Chondrocyte (in vitro differentiated cells): ENCODE measurements at places on chromosomes 1 and 21. TPM values are rescaled to one million over a fixed set of nuclear protein-coding genes. Genes with fewer than 3 reads are reported as not detected.

The CITED4 gene
- 12.4 to 30.5 TPM (median 30.1 TPM) in 3 replicates for total RNA-seq

The UBE2J2 gene
- 49.2 to 57.5 TPM (median 52.0 TPM) in 3 replicates for total RNA-seq

The PTPRC gene
- total RNA-seq = not detected in 3 replicates

The CD5L gene
- total RNA-seq = not detected in 3 replicates

The PTGER3 gene
- total RNA-seq = 2.0 to 7.9 TPM (median 2.5 TPM) in 3 replicates

The CACYBP gene
- 57.5 to 67.1 TPM (median 65.4 TPM) in 3 replicates for total RNA-seq

The CRYBG2 gene
- not detected in 3 replicates for total RNA-seq

The AUNIP gene
- 0.80 to 2.9 TPM (median 1.2 TPM) in 3 replicates for total RNA-seq

The CD1C gene
- not detected in 3 replicates for total RNA-seq

The B4GALT3 gene
- 22.4 to 23.7 TPM (median 23.0 TPM) in 3 replicates for total RNA-seq

The GBP7 gene
- not detected in 3 replicates for total RNA-seq

The ADAMTS5 gene
- total RNA-seq = 28.8 to 52.2 TPM (median 30.4 TPM) in 3 replicates

- no peak overlapping the region for H3K27ac ChIP-seq
- peaks cover 6% of the 10 kb centered on the region for H3K4me1 ChIP-seq
- H3K4me3 ChIP-seq = no peak overlapping the region
- H3K27me3 ChIP-seq = no peaks in the 10 kb centered on the region
- DNase-seq = no peak
- peaks cover 3% of the 10 kb centered on the region for H3K36me3 ChIP-seq
Observed at GRCh38 chr1:194081444-194081843, 895.0 kb upstream of the B3GALT2 start.

- DNase-seq = no peak
- no peaks in the 10 kb centered on the region for H3K36me3 ChIP-seq
- peaks cover 13% of the 10 kb centered on the region for H3K4me1 ChIP-seq
- no peak overlapping the region for H3K4me3 ChIP-seq
- no peaks in the 10 kb centered on the region for H3K27me3 ChIP-seq
- no peak overlapping the region for H3K27ac ChIP-seq
Observed at GRCh38 chr1:118821801-118822200, 166.3 kb downstream of the TBX15 start.

DNA sequence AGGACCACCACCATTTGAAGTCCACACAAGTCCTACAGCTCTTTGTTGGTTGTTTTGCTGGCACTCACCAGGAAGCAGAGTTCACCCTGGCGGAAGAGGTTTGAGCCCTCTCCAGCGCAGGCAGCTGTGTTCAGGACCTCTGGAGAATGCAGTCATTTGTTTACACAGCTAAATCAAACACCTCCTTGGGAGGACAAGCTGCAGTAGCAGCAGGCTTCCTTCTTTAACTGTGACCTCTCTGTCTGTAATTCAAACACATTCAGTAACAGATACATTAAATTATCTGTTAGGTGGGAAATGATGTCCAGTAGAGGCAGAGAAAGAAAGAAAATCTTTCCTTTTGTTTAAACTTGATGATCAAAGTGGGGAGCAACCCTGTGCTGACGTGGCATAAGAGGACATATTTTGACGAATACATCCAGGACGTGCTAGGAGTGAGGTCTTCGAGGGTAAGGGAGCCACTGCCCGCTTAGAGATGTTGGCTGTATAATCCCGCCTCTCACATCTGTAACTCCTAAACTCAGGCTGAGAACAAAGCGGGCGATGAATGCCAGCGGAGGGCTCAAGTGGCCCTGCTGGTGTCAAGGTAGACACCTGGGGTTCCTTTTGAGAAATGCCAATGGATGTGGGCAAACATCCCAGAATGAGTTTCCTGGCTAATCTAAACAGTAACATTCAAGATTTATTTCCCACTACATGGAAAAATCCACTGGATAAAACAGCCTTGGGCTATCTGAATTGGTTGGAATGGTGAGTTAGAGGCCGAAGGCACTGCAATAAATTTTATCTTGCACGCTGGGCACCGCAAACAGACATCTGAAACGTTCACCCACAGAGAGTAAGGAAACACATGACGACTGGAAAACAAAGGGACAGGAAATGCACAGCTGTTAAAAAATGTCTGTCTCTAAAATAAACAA lies 51.7 kb downstream of the ABCA4 start:
- H3K36me3 ChIP-seq = no peaks in the 10 kb centered on the region
- no peak overlapping the region for H3K4me3 ChIP-seq
- DNase-seq = no peak
- H3K4me1 ChIP-seq = peaks cover 47% of the 10 kb centered on the region

GRCh38 chr1:185426848-185427247 lies 109.8 kb upstream of the IVNS1ABP start:
- H3K4me1 ChIP-seq = peaks cover 28% of the 10 kb centered on the region
- H3K27me3 ChIP-seq = no peaks in the 10 kb centered on the region

DNA sequence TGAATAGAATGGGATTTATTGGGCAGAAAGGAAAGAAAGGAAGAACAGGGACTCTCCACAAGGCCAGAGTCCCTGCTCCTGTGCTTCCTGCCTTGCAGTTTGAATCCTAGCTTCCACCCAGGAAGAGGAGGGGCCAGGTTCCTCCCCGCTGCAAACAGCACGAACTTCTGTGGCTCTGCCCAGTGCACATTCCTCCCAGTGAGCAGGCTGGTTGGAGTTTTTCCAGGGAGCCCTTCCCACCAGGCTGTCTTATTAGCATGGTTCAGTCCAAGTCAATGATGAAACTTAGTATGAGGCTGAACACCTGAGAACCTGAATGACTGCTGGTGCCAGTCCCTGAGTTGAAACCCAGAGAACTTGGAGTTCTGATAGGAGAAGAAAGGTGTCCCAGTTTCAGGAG lies 247.2 kb downstream of the DUSP10 start:
- H3K36me3 ChIP-seq = no peaks in the 10 kb centered on the region
- H3K4me3 ChIP-seq = no peak overlapping the region
- no peak for DNase-seq
- H3K4me1 ChIP-seq = no peaks in the 10 kb centered on the region
- H3K27ac ChIP-seq = no peak overlapping the region

DNA sequence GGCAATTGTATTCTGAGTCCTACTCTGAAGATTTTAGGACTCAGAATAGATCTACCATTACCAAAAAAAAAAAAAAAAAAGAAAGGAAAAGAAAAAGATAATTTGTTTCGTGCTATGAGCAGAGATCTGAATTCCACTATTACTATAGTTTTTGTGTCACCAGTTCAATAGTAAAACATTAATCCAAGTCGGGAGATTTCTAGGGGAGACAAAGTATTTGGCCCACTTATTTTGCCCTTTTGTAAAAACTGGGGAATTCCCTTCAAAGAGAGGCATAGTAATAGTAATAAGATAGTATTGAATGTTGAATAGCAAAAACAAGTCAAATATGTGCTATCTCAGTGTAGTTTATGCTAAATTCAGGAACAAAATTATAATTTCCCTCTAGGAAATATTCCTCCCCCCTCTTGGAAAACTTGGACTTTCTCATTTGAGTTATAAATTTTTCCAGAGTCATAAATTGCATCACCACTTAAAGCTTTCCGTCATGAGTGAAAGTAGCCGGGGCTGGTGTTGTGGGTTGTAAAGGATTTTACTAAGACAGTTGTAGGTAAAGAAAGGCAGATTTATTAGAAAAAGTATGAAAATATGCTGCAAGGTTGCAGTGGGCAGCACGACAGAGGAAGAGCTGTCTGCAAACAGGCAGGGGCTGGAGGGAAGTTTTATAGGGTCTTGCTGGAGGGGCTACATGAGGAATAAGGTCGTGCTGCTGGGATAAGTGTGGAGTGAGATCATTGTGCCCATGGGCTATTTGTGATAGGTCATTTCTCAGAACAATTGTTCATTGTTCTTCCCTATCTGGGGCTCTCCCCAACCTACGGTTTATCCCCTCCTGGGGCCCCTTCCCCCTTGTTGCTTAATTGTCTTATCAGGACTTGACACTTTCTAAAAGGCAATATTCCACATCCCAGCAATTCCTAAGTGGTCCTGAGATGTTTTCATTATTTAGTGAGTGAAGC lies 1009.9 kb downstream of the PLA2G4A start:
- no peak overlapping the region for H3K4me3 ChIP-seq
- H3K27ac ChIP-seq = no peak overlapping the region
- DNase-seq = no peak

GRCh38 chr1:33609739-33610138 lies 137.3 kb downstream of the ZSCAN20 start:
- peaks cover 29% of the 10 kb centered on the region for H3K27me3 ChIP-seq
- no peak overlapping the region for H3K4me3 ChIP-seq
- H3K27ac ChIP-seq = no peak overlapping the region

DNA sequence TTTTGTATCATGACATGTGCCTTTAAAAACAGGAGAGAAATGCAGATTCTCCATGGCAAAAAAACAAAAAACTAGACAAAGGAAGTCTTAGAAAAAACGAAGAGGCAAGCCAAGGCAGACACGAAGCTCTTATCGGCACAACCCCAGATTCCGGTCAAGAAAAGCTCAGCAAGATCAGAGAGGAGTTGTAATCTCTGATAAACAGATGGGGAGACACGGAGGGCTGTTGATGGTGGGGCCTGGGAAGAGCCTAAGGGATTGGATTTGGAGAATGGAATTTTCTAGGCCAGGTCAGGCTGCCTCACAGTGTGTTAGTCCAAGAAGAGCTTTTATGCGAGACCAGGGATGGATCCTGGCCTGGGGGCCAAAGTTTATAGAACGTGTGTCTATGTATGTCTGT lies 96.2 kb upstream of the AKT3 start:
- no peak for DNase-seq
- H3K4me3 ChIP-seq = no peak overlapping the region
- no peaks in the 10 kb centered on the region for H3K27me3 ChIP-seq
- H3K36me3 ChIP-seq = no peaks in the 10 kb centered on the region
- H3K27ac ChIP-seq = no peak overlapping the region

DNA sequence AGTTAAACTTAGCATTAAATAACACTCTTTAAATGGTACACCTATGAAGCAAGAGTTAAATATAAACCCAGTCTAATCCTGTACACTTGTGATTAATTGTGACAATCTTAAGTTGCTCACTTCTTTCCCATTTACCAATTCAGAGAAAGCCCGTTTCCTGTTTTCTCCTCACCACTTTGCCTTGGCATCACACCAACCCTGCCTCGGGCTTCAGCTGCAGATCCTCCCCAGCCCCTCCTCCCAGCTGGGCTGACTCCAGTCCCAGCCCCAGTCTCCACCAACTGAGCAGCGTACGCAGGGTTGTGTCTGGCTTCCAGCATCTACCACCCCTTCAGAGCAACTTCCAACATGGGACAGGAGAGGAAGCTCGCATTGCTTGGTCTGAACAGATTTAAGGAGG lies 4.1 kb downstream of the PYCR2 start:
- no peak overlapping the region for H3K4me3 ChIP-seq
- no peaks in the 10 kb centered on the region for H3K27me3 ChIP-seq
- no peak for DNase-seq
- peaks cover 7% of the 10 kb centered on the region for H3K36me3 ChIP-seq
- peaks cover 41% of the 10 kb centered on the region for H3K4me1 ChIP-seq

- H3K4me1 ChIP-seq = no peaks in the 10 kb centered on the region
- peaks cover 2% of the 10 kb centered on the region for H3K36me3 ChIP-seq
- no peak overlapping the region for H3K4me3 ChIP-seq
- no peaks in the 10 kb centered on the region for H3K27me3 ChIP-seq
Observed at GRCh38 chr1:98437011-98437410, 224.5 kb upstream of the SNX7 start.

DNA sequence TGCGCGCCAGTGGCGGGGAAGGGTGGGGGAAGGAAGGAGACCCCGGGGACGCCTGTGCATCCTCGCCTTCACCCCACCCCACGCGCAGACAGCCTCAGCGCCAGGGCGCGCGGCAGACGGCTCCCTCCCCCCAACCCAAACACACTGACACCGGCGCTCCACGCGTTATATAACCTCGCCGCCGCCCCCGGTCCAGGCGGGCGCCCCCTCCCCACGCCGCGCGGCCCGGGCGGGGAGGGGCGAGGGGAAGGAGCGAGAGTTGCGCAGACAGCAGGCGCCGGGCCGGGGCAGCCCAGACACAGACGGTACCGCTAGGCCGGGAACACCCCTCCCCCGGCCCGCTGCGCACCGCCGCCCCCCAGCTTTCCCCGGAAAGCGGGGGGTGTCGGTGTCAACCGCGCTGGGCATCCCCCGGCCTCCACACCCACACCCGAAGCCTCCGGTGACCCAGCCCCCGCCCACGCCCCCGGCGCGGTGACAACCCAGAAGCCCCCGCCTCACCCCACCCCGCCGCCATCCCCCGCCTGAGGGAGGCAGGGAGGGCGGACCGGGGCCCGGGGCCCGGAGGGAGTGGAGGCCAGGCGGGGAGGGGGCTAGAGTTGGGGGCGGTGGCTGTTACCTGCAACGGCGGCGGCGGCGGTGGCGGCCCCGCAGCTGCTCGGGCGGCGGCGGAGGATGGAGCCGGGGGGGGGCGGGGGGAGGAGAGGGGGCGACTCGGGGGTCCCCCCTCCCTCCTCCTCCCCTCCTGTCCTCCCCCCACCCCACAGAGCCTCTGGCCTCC lies 432 bp downstream of the AKT3 start:
- no peaks in the 10 kb centered on the region for H3K36me3 ChIP-seq
- peak overlapping the region; percentile 92 for H3K4me3 ChIP-seq
- DNase-seq = no peak
- no peaks in the 10 kb centered on the region for H3K27me3 ChIP-seq
- H3K4me1 ChIP-seq = peaks cover 22% of the 10 kb centered on the region
- H3K27ac ChIP-seq = peak overlapping the region; percentile 93

GRCh38 chr1:84743896-84744295 lies 53.6 kb upstream of the SSX2IP start:
- no peaks in the 10 kb centered on the region for H3K36me3 ChIP-seq
- H3K27ac ChIP-seq = no peak overlapping the region
- peaks cover 5% of the 10 kb centered on the region for H3K27me3 ChIP-seq
- no peaks in the 10 kb centered on the region for H3K4me1 ChIP-seq
- DNase-seq = no peak

- no peak for DNase-seq
- peaks cover 30% of the 10 kb centered on the region for H3K36me3 ChIP-seq
- H3K4me1 ChIP-seq = peaks cover 33% of the 10 kb centered on the region
- peaks cover 2% of the 10 kb centered on the region for H3K27me3 ChIP-seq
Observed at GRCh38 chr1:53524428-53525375, 65.5 kb downstream of the DMRTB1 start.

GRCh38 chr1:241767737-241768136 lies 80.3 kb upstream of the EXO1 start:
- peaks cover 11% of the 10 kb centered on the region for H3K27me3 ChIP-seq
- no peak overlapping the region for H3K27ac ChIP-seq
- no peaks in the 10 kb centered on the region for H3K36me3 ChIP-seq
- no peak for DNase-seq
- H3K4me1 ChIP-seq = no peaks in the 10 kb centered on the region

DNA sequence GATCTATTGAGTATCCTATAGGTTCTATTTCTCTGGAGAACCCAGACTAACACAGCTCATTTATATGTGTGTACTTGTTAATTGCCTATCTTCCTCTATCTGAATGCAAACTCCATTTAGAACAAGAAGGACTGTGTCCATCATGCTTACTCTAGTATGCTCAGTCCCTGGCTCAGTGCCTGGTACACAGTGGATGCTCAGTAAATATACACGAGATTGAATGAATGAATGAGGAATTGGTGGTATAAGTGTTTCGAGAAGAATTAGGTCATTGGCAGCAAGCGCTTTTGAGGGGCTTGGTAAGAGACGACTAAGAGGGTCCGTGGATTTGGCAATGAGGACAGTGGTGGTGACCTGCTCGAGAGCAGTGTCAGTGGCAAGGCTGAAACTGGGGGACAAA lies 112.5 kb downstream of the CSMD2 start:
- H3K36me3 ChIP-seq = no peaks in the 10 kb centered on the region
- H3K4me1 ChIP-seq = no peaks in the 10 kb centered on the region
- no peak overlapping the region for H3K27ac ChIP-seq
- H3K27me3 ChIP-seq = no peaks in the 10 kb centered on the region

GRCh38 chr1:66433611-66434010 lies 100.3 kb upstream of the SGIP1 start:
- no peak overlapping the region for H3K27ac ChIP-seq
- H3K4me3 ChIP-seq = no peak overlapping the region
- H3K36me3 ChIP-seq = peaks cover 4% of the 10 kb centered on the region
- DNase-seq = no peak
- H3K27me3 ChIP-seq = no peaks in the 10 kb centered on the region
- H3K4me1 ChIP-seq = peaks cover 8% of the 10 kb centered on the region
